ENCODE measurements at places on chromosomes 11 and 22.

DNA sequence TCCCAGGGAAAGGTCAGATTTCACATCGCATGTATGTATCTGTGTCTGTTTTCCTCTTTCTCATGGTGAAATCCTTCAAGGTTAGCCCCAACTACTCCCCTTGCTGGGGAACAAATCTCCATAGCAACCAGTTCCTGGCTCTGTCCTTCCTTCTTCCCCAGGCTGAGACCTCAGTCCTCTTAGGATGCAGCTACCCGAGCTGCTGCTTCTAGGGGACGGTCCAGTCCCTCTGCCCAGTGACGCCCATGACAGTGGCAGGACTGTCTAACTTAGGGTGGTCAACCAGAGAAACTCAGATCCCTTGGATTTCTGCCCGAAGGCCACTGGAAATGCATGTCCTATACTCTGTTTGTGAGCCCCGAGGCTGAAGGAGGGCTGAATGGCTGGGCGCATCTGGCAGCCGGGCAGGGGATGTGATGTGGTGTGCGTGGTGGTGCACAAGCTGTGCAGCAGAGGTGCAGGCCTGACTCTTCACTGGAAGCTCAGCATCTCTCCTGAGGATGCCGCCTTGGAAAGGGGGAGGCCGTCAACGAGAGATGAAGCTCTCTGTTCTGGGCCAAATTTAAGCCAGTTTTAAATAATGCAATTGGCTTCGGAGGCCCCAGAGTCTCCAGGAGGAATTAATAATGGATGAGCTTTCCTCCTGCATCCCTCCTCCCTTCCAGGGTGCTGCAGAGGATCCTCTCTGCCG, 118.7 kb upstream of the B3GAT1 start:
- DNase-seq, result no peak

GRCh38 chr11:14519597-14519916, 629 bp downstream of the PSMA1 start:
- peak; percentile 12 for DNase-seq

DNA sequence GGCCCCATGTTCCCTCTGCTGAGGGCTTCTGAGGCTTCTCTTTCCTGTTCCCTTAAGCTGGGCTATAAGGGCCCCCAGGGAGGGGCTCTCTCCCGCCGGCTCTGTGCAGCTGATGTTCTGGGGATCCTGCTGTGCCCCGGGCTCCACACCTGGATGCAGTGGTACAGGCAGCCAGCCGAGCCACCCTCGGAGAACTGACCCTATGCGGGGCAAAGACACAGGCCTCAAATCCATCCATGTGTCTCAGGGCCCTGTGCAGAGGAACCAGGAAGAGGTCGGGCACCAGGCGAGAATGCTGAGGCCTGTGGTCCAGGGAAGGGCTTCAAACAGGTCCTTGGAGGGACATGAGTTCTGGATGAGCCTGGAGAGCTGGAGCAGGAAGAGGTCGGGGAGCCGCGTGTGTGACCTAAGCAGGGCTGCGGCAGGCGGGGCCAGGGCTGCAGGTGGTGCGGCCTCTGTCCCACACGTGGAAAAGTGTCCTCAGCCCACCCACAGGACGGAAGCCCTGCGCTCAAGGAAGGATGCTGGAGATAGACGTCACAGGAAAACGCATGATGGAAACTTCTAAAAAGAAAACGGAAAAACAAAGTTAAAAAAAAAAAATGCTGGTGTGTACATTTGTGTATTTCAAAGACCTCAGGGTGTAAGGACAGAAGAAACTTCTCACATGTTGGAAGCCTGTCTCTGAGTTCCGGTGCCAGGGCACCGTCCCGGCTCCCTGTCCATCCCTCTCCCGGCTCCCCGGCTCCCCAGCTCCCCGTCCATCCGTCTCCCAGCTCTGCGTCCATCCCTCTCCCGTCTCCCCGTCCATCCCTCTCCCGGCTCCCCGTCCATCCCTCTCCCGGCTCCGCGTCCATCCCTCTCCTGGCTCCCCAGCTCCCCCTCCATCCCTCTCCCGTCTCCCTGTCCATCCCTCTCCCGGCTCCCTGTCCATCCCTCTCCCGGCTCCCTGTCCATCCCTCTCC, 1149.2 kb downstream of the BRD1 start:
- no peak for DNase-seq

GRCh38 chr11:94794287-94795168, 26.4 kb downstream of the AMOTL1 start:
- no peak for DNase-seq

DNA sequence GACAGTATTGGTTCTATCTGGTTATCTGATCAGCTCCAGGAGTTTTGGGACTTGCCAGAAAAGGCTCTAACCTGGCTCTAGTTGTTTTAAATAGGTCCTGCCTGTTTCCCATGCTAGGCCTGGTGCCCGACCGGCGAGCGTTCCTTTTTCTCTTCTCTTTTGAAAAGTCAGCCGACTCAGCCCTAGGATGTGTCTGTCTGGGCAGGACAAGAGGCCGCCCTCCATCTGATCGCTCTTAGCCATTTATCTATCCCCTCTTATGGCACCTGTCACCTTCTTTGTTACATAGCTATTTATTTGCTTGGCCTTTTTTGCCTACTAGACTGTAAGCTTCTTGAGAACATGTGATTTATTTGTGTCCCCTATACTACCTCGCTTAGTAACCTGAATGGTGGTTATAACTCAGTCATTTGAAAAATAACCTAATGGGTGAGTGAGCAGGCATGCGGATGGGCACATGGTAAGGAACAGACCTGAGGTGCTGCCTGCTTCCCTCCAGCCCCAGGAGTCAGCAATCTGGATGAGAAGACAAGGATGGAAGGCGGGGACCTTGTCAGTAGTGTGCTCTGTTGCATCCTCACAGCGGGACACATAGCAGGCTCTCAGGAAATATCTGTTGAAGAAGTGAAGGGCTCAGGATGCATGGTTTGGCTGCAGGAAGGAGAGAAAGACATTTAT, 108.4 kb downstream of the ZBTB16 start:
- no peak for DNase-seq

DNA sequence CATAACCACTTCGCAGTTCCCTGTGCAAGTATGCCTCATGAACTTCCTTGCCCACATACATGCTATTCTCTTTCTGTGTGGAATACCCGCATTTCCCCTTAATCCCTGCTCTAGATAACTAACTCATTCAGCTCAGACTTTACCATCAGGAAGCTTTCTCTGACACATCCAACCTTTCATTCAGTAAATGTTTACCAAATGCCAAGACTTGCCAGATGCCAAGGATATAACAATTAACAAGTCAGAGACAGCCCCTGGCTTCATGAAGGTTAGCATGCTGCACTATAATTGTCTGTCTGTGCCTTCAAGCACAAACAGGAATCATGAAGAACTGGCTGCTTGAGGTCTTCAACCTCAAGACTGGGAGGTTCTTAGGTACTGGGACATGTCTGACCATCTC, 71.2 kb upstream of the GDPD4 start:
- no peak for DNase-seq

GRCh38 chr11:26753723-26754504, 32.1 kb upstream of the SLC5A12 start:
- DNase-seq, result peak; percentile 41

GRCh38 chr22:44080936-44081861, 57.1 kb downstream of the PARVB start:
- peak; percentile 81 for DNase-seq

GRCh38 chr11:108203075-108203474, 19.4 kb downstream of the NPAT start:
- DNase-seq, result no peak

DNA sequence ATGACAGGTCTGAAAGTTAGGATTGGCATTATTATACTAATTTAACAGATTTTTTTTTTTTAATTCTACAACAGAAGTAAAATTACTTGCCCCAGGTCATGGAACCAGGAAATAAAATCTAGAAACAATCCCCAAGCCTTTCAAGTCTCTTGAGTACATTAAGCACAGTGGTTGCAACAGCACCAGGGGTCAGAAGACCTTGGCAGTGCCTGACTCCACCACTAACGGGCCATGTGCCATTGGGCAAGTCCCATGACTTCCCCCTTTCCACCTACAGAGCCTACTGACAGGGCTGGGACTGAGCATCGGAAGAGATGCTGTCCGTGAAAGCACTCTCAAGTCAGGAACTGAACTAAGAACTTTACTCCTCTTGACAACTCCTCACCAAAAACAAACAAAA, 98.6 kb upstream of the AKIP1 start:
- DNase-seq, result no peak

DNA sequence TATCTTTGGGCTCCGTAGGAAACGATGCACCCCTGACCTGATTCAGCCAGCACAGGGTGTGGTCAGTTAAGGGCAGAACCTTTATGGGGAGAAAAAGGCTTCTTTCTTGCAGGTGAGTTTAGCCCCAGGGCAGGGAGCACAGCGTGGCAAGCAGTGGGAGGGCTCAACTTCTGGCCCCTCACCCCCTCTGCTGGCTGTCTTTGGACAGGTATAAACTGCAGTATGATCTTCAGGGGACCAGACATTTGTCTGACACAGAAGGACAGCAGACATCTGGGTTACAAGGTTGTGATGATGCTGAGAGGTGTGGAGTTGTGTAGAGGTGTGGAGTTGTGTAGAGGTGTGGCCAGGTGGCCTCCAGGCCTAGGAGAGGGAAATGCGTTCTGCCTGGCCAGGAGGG, 324.0 kb upstream of the PLET1 start:
- DNase-seq, result no peak

- DNase-seq, result no peak
Measured at GRCh38 chr11:60937144-60937527, 12.9 kb downstream of the TMEM132A start.

GRCh38 chr11:113831314-113831713, 44.1 kb downstream of the USP28 start:
- DNase-seq, result no peak

GRCh38 chr11:11105361-11105760, 247.5 kb upstream of the ZBED5 start:
- DNase-seq, result no peak

DNA sequence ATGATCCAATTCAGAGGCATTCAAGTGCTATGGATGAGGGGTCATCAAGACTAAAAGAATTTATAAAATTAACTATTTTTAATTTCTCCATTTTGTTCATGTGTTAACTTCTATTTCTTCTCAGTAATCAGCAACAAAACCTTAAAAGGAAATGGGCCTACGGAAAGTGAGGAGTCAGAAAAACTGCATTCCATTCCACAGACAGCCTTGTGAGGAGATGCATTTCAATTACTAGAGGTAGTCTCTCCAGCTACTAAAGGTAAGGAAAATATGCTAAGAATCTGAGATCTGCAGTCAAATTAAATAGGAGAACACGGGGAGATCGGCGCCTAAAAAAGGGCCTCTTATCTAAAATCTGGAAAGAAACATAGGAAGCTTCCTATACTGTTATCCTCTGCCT, 661.7 kb downstream of the DLG2 start:
- DNase-seq, result no peak

DNA sequence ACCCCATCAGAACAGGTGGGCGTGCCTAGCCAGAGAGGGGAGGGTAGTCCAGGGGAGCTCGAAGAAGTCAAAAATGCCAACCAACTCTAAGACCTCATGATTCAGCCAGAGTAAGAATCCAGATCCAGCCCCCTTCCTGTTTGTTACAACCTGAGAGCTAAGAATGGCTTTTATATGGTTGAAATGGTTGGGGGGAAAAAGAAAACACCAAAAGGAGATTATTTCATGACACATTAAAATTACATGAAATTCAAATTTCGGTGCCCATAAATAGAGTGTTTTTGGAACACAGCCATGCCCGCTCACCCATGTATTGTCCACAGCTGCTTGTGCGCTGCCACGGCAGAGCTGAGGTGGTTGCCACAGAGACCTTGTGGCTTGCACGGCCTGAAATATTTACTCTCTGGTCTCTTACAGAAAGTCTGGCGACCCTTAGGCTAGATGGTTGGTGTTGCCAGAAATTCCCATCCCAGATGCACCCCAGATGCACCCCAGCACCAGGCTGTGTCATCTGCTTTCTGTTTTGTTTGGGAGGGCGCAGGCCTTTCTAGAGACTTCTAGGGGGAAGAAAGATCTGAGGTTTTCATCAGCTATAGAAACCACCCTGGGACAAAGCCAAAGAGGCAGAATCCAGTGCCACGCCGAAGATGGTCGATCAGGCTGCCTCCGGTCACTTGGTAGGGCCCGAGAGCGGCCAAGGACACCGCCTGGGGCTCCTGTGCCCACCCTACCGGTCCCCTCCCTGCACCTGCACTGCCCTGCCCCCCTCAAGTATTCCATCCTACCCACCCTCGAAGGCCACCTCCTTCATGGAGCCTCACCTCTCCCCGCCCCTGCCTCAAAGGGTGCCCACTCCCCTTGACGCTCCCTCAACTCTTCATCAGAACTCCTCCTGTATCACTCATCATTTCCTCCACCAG, 80.2 kb downstream of the DSCAML1 start:
- no peak for DNase-seq

- DNase-seq, result no peak
Measured at GRCh38 chr11:10268746-10269488, 25.1 kb downstream of the SBF2 start.

DNA sequence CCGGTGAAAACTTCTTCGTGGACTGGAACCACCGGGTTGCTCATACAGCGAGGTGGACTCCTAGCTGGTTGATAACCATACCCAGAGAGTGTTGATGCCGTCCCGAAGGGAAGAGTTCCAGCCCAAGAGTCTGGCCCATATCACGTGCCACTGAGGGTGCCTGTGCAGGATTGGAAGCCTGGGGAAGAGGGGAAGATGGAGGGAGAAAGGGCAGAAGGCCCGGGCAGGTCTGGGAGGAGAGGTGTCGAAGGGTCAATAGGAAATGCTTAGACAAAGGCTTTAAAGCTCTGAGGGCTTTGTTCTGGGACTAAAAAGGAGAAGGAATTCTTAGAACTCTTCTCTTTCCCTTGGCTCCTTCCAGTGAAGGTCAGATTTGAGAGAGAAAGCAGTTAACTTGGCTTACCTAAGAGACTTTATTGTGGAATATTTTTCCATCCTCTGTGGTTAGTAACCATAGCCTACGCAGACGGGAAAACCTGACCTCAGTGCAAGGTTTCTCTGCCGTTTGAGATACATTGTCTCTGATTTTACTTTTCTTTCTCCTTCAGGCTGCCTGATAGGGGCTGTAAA, 70.5 kb downstream of the JAM3 start:
- DNase-seq, result no peak

DNA sequence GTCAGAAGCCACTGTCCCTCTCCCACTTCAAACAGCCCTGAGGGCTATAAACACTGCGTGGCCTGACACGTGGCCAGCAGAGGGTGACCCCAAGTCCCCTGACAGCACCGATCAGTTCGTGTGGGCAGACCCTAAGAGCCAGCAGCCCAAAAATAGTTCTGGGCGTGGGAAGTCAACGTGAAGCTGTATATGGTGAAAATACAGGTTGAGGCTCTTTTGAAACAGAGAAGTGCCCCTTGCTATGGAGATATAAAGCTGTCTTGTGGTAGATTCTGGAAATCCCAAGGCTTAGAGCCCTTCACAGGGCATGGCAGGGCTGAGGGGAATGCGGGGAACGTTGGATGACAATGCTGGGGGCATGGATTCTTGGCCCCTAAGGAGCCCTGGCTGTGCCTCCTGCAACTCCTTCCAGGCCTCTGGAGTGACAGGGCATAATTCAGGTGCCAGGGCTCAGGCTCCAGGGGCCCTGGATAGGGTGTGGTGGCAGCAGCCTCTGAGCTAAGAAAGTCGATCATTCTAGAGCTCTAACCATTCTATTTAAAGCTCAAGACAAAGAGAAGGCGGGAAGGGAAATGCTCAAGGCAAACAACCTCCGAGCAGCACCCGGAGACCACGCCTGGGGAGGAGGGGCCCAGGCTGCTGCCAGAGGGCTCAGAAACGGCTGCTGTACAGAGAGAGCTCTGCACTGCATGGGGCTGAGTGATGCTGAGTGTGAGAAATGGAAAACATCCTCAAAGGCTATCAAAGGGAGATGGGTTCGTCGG, 60.4 kb upstream of the CD5 start:
- no peak for DNase-seq
